ENCODE measurements at places on chromosomes 16 and 17.

DNA sequence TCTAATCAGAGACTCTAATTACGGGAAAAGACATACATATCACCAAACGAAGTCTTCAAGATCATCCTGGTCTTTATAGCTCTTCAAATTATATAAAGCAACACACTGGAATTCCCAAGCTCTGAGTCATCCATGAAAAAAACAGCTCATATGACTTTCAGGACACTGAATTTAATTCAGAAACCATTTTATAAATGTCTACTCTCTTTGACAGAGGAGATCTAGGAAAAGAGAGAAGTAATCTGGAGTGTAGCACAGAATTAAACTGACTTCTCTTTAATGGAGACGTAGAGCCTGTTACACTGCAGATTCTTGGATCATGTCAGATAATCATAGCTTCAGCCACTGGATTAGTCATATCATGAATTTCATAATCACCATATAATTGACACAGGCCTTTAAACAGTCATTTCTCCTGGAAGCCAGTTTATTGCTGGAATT lies 86.8 kb upstream of the WSB1 start:
- no peak for DNase-seq

DNA sequence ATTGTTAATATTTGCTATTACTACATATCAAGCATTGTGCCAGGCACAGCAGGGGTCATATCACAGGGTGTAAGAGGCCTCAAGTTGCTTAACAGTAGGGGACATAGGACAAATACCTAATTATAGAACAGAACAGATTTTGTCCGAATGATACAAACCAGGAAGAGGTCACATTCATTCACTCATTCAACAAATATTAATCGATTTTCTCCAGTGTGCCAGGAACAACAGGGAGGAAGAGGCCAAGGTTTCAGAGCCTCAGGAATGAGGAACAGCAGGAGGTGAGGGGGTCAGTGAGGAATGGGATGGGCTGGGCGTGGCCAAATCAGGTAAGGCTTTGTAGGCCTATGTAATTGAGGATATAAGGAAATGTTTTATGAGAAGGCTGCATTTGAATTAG lies 11.2 kb upstream of the CHST4 start:
- DNase-seq = no peak

- DNase-seq = no peak
These were observed 11.7 kb downstream of the GPRC5B start for GRCh38 chr16:19872935-19873334.

GRCh38 chr17:78661093-78661770 lies 84.0 kb upstream of the DNAH17 start:
- no peak for DNase-seq

DNA sequence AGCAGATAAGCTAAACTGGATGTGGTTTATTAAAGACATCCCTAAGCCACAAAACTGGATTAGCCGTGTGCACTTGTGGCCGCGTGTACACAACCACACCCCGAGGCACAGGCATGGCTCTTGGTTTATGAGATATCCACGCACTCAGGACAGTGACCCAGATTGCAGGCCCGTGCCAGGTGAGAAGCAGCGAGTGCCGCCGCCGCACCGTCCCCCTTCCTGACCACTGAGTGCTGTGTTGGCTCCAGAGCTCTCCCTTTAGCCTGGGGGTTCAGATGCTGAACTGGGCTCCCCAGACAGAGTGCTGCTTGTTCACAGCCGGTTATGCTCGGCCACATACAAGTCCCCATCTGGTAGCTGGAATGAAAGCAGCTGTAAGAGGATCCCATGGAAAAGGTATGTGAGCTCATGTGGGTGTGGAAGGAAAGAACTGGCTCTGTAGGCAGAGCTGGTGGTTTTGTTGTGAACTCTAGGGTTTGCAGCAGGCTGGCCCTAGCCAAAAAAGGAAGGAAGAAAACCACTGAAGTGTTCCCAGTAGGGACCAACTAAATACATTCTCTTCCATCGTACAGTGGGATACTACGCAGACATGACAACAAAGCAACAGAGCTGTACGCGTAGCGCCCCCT lies 29.5 kb downstream of the KNOP1 start:
- no peak for DNase-seq

- DNase-seq = no peak
These were observed 881 bp upstream of the LLGL1 start for GRCh38 chr17:18224387-18225120.

DNA sequence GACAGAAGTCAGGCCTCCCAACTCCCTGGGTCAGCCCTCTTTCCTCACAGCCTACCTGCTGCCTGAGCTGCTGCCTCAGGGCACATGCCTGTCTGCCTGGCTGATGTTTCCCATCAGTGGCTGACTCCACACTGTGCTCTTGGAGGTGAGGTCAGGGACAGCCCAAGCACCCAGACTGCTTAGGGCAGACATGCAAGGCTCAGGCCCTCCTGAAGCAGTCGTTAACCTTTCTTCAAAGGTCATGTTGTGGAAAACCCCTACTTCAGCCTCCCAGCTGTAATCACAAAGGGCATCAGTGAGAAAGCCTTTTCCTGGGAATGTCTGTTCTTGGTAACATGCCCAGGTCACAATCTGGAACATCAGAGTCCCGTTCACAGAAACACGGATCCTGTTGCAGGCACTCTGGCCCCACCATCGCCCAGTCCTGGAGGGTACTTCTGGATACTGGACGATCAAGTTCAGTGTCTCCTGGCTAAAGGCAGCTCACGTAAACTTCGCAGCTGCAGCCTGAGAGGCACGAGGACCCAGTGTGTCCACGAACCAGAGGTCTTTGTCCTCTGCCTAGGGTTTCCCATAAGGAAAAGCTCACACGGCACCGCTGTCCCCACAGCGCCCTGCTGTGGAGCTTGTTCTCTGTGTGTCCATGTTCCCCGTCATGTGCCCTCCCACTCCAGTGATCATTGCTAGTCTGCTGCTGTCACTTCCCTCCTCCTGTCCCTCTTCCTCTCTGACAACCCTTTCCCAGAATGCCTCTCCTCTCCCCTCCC lies 54.9 kb downstream of the GNAO1 start:
- no peak for DNase-seq

- no peak for DNase-seq
These were observed 41.8 kb downstream of the CDH3 start for GRCh38 chr16:68686905-68687304.

- no peak for DNase-seq
These were observed 2.8 kb downstream of the KRT37 start for GRCh38 chr17:41421617-41422016.

DNA sequence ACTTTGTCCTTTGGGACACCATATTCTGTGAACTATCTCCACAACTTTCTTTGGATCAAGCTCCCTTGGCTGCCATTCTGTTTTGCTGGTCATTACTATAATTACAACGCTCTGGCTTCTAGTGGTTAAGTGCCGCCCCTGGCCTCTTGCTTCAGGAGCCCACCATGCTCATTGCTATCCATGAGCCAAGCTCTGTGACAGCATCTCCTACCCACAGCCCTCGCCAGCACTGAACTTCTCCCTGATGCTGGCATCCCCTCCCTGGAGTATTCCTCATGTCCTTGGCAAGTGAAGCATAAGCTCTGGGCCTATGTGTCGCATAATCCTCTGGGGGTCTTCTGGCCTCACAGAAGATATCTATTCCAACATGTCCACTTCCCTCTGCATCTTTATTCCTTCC lies 60.6 kb upstream of the DHX40 start:
- no peak for DNase-seq

DNA sequence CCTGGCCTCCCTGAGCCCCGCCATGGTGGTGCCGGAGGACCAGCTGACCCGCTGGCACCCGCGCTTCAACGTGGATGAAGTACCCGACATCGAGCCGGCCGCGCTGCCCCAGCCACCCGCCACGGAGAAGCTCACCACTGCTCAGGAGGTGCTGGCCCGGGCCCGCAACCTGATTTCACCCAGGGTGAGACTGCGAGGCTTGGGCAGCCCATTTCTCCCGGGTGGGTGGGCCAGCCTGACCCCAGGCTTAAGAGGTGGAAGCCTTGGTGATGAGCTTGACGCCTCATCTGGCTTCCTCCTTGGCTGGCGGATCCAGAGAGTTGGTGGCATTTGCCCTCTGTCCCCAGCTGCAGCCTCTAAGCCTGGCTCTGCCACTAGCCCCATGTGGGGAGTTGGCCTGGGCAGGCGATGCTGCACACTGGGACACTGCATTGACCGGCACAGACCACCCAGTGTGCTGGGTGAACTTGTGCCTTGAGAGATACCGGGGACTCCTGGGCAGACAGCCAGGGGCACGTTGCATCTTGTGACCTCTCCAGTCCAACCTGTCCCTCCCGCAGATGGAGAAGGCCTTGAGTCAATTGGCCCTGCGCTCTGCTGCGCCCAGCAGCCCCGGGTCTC lies 3.0 kb downstream of the CDT1 start:
- DNase-seq = peak; percentile 65

GRCh38 chr17:17494870-17495535 lies 1.2 kb downstream of the RASD1 start:
- DNase-seq = peak; percentile 59

DNA sequence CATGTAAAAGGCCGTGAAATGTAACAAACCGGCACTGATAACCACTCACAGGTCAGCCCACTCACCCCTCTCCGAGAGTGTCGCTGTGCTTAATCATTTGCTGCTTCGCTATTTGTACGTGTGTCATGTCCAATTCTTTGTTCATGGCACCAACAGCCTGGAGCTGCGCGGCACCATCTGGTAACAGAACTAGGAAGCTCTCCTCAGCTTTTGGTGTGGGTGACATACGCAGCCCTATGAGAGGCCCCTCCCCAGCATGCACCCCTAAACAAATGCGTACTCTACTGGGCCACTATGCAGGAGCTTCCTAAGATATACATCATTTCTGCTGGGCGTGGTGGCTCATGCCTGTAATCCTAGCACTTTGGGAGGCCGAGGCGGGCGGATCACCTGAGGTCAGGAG lies 2.3 kb upstream of the PECAM1 start:
- no peak for DNase-seq

DNA sequence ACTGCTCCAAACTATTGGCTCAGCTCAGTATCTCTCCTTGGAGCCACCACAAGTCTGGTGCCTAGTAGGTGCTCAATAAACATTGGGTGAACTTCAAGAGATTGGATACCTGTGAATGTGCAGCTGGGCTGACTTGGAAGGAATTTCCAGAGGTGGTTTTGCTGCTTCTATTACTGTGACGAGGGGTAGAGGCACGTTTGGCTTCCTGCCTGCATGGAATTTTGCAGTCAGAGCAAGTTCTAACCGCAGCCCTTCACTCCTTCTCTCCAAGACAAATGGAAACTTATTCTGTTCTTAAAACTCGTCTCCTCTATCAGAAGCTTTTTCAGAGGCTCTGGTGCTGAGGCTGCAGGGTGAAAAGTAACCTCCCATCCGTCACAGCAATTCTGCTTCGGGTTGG lies 342.5 kb downstream of the CPPED1 start:
- no peak for DNase-seq

DNA sequence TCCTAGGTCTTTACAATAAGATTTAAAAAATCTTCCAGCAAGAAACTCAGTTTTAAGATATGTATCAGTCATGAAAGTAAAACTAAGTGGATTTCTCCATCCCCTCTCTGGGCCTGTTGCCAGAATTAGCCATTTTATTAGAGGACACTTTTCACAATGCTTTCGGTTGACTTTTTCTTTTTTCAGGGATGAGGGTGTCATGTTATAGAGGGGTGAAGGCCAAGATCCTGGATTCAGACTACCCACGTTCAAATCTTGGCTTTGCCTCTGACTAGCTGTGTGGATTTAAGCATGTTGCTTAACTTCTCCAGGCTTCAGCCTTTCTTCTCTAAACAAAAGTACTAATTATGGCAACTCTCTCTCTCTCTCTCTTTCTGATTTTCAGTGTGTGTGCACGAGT lies 111.7 kb upstream of the COX10 start:
- DNase-seq = no peak

- peak; percentile 92 for DNase-seq
These were observed 9.1 kb upstream of the ARL5C start for GRCh38 chr17:39174920-39175694.

GRCh38 chr16:68276223-68276622 lies 11.9 kb downstream of the SLC7A6 start:
- no peak for DNase-seq

DNA sequence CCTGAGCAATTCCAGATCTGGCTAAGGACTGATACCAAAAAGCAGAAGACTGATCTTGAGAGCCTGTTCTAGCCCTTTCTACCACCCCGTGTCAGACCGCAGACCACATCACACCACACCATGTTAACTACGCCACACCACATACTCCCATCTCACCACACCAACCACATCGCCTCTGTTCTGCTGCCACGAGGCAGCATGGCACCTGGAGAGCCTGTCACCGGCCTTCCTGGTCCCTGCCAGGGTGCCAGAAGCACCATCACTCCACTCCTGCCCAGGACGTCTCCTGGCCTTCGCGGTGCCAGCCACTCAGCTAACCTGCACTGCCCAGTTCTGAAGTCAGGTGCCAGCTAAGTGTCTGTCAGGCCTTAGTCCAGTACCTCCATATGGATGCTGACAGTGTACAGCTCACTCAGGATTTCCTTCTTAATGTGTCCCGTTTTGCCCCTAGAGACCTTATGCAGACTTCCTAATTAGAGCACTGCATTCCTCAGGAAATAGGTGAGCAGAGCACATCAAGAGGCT lies 37.2 kb upstream of the BCAR1 start:
- DNase-seq = peak; percentile 61

DNA sequence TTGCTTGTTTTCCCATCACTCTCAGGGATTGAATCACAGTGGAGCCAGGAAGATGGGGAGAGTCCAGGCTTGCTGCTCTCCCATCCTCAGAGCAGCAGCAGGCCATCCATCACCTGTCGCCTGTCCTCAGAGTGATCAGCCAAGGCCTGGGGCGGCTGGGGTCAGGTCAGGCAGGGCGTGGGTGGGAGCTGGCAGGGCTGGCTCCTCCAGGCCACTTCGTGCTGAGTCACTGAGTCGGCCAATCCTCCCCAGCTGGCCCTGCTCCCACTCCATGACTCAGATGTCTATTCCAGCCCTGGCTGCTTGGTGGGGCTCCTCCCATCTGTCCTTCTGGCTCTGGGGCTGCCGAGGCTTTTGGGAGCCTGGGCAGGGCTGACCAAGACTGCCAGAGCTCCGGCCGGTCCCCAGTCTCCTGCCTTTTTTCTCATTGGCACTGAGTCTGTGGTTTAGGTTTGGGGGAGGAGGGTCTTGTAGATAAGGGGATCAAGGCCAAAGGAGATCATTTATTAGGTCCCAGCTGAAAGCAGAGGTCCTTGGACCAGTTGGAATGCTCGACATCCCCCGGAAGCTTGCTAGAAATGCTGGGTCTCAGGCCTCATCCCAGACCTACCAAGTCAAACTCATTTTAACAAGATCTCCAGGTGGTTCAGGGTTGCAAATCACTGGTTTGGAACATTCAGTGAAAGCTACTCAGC lies 72.7 kb downstream of the ABCC1 start:
- peak; percentile 93 for DNase-seq

- DNase-seq = no peak
These were observed 22.6 kb upstream of the MLKL start for GRCh38 chr16:74723256-74723655.

GRCh38 chr17:82243648-82244412 lies 15.0 kb downstream of the SLC16A3 start:
- DNase-seq = no peak

DNA sequence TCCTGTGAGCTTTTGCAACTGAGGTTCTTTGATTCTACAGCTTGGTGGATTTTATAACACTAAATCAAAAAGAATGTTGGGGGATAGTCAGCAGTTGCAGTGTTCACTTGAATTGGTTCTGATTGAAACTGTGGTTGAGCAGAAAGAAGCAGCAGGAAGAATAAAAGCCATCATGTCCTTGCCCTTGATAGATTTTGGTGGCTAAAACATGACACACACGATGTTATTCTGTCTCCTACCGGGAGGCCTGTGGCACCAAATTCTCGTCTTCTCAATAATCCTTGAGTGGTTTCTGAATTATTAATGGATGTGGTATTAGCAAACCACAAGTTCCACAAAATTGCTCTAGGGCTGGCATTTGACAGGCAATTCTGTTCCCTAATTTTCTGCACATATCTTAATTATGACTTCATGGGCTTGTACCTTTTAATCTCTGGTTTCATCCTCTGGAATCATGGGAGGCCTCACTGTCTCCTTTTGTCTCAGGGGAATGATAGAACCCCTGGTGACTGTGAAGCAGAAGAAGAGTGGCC lies 338.2 kb downstream of the SNX29 start:
- DNase-seq = no peak
